D721Med (cell line): ENCODE measurements at places on chromosomes 3 and 15.
A peak's percentile ranks its signal among the peaks of the same experiment; 100 is the strongest.

- DNase-seq, result no peak
These were observed 26.2 kb downstream of the AAGAB start for GRCh38 chr15:67228286-67228685.

DNA sequence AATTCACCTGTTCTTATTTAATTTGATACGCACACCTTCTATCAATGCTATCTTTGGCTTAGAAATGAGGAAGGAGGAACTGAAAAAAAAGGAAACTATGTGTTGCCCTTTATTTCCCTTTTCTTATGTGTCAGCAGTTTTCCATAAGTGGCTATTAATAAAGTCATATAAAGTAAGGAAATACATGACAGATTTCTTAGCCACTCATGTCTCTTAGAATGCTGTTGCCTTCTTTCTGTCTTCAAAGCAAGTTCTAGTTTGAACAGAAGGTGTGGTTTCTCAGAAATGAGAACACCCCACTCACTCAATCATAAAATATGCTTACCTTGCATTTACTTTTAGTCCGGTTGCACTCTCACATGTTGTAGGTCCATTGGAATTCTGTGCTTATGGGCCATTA, 640.5 kb upstream of the GRM7 start:
- no peak for DNase-seq

- no peak for DNase-seq
These were observed 224.8 kb upstream of the BHLHE40 start for GRCh38 chr3:4754180-4755086.

GRCh38 chr15:75673426-75674235, 25.9 kb downstream of the SNX33 start:
- no peak for DNase-seq

DNA sequence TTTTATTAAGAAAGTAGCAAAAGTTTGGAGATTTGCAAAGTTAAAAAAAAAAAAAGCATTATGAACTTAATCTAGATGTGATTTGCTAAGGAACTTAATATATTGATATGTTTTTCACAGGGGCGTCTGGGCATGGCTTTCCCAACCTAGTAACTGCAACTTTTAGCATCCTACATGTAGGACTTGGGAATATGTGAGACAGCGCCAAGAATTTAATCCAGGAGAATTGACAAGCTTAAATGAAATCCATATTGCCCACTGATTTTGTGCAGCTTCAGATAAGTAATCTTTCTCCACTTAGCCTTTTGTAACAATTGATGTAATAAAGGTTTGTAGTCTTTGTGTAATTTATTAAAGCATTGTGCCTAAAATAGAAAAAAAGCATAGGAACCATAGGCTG, 982 bp upstream of the GABPB1 start:
- DNase-seq, result no peak

DNA sequence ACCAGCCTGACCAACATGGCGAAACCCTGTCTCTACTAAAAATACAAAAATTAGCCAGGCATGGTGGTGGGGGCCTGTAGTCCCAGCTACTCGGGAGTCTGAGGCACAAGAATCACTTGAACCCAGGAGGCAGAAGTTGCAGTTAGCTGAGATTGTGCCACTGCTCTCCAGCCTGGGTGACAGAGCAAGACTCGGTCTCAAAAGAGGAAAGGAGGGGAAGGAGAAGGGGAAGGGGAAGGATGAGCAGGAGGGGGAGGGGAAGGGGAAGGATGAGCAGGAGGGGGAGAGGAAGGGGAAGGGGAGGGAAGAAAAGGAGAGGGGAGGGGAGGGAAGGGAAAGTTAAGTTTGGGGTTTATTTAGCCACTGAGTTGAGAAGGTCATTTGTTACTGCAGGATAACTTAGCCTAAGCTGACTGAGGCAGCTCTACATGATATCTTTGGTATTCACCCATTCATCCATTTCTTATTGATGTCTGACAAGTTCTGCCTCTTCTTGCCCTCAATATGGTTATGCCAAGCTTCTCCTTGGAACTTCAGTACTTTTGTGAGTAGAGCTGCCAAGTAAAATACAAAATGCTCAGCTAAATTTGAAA, 15.9 kb upstream of the ABHD2 start:
- DNase-seq, result no peak

- no peak for DNase-seq
These were observed 46.6 kb upstream of the SNRK start for GRCh38 chr3:43239755-43240154.

DNA sequence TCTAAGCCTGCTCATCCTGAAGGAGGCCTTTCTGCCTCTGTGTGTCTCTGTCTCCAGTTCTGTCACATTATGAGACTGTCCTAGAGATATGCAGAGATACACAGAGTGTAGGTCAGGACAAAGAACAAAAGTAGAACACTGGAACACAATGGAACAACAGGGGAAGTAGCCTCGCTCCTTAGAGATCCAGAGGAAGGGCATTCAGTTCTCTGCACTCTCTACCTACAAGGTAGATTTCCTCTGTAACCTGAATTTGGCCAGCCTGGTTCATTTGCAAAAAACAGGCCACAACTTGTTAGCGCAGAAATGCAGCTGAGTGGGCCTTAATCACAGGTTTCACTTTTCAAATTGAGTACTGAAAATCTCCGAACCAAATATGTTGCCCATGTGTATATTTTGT, 19.4 kb downstream of the NEK10 start:
- no peak for DNase-seq

GRCh38 chr3:149273096-149273751, 51.6 kb upstream of the CP start:
- no peak for DNase-seq

DNA sequence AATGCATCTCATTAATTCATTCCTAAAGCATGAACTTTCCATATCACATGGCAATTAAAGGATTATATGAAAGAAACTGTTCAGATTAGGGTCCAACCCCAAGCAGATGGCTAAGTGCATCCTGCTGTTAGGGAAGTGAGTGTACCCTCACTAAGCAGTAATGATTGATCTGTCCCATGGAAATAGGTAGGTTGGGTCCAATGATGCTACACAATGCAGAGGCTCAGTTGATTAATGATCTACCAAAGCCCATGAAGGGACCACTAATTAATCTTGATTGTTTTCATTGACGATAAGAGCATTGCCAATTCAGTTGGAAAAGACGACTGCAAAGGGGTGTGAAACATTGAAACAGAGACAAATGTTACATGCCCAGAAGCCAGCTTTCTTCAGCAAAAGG, 194.5 kb upstream of the LRTM1 start:
- no peak for DNase-seq

- no peak for DNase-seq
These were observed 27.6 kb downstream of the KLHL18 start for GRCh38 chr3:47310391-47310790.

DNA sequence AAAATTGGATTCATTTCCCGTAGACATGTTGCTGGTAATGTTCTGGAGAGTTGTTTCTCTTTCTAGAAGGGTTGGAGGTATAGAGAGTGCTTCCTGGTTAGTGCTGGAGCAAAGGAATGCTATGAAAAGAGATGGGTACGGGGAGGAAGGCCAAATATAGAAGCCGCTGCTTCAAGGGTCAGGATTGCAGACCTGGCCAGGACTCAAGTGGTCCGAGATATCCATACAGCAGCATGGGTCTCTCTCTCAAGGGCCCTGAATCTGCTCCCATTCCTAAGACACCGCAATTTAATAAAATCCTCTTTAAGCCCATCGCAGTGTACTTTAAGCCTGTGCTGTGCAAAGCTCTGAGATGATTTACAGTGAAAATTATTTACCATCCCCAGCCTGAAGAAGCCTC, 287.0 kb downstream of the FAM43A start:
- peak; percentile 58 for DNase-seq
